Hematopoietic multipotent progenitor cell (in vitro differentiated cells): ENCODE measurements at places on chromosomes 7 and 10. TPM values are rescaled to one million over a fixed set of nuclear protein-coding genes. Genes with fewer than 3 reads are reported as not detected.
A peak's percentile ranks its signal among the peaks of the same experiment; 100 is the strongest.

AKR1C1 gene
- total RNA-seq = 6.7 TPM

MAD1L1 gene
- 57.9 TPM for total RNA-seq

MKX gene
- total RNA-seq = not detected

RSPH10B2 gene
- total RNA-seq = under 0.01 TPM

IKZF1 gene
- 183 TPM for total RNA-seq

TRUB1 gene
- total RNA-seq = 6.2 TPM

TEX36 gene
- total RNA-seq = not detected

ERVW-1 gene
- total RNA-seq = under 0.01 TPM

CRHR2 gene
- not detected for total RNA-seq

KAZALD1 gene
- 5.9 TPM for total RNA-seq

OR6B1 gene
- total RNA-seq = under 0.01 TPM

DNA sequence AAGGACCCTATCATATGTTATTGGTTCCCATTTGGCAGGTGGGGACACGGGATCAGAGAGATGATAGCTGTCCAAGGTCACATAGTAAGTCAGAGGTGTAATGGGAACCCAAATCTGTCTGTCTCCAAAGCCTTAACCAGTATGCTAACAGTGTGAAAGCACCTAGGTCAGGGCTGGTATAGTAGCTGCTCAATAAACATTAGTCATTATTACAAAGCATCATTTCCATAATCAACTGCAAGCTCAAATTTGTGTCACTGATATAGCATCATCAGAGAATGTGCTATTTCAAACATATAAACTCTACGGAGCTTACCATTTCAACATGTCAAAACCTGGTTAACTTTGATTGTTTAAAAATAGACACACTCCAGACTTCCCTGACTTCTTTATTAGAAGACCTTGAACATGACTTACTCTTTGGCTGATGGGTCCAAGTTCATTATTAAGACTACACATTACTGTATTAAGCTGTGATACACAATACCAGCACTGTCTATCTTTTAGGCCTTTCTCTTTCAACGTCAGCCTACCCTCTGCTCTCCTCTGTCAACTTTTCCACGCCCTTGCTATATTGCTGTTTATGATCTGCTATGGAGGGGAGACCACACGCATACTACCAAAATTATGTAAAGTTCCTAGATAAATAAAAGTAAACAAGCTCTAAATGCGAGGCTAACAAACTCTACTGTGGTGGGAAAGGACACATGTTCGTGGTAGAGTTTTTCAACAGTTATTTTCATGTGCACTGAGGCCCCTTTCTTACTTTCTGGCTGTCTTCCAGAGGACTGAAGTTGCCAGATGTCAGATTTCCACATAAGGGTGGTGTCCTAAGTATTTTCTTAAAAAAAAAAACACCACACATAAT is 33.6 kb downstream of the DNMBP start:
- no peak for DNase-seq

DNA sequence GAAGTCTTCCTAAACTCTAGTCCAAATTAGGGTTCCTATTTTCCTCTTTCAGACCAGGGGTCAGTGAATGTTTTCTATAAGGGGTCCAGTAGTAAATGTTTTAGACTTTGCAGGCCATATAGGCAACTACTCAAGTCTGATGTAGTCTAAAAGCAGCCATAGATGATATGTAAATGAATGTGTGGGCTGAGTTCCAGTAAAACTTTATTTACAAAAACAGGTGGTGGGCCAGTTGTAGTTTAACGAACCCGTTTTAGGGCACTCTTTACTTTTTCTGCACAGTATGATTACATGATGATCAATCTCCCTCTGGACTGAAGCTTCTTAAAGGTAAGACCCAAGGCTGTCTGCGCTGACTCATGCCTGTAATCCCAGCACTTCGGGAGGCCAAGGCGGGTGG is 243.6 kb downstream of the CAMK1D start:
- no peak for DNase-seq

GRCh38 chr10:61626209-61626608 is 36.5 kb upstream of the CABCOCO1 start:
- no peak for DNase-seq

DNA sequence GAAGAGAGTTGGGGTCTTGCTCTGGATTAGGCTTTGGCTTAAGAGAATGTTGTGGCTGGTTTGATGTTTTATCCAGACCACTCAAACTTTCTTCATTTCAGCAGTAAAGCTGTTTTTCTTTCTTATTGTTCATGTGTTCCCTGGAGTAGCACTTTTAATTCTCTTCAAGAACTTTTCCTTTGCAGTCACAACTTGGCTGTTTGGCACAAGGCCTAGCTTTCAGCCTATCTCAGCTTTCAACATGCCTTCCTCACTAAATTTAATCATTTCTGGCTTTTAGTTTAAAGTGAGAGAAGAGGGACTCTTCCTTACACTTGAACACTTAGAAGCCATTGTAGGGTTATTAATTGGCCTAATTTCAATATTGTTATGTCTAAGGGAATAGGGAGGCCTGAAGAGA is 18.1 kb downstream of the CCDC126 start:
- DNase-seq = no peak

DNA sequence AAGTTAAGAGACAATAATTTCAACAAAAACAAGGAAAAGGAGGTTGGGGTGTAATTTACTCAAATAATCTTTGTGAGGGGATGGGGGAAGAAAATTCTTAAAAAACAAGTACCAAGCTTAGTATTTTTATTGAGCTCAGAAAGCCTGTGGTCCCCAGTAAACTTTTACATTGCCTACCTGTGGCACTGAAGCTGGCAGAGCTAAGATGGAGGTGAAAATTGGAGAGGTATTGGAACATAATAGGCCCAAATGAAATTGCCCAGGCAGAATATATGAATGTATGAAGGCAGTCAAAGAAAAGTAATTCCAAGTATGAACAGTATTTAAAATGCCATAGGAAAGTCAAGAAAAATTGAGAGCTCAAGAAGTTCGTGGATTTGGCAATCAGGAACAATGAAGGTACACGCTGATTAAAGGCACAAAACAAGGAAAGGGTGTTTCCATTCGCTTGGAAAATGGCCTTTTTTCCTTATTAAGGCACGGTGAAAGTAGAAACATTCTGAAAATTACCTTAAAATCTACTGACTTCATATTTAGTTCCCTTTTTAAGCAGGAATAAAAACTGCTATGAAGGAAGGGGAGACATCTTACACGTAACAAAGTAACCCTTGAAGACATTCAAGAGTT is 3.4 kb upstream of the KMT2E start:
- no peak for DNase-seq

GRCh38 chr10:58241346-58241745 is 26.3 kb downstream of the IPMK start:
- no peak for DNase-seq

- DNase-seq = no peak
These were observed 187.9 kb downstream of the GATA3 start for GRCh38 chr10:8242295-8242872.

GRCh38 chr7:100171840-100172239 is 3.4 kb upstream of the GAL3ST4 start:
- no peak for DNase-seq

- DNase-seq = no peak
These were observed 13.5 kb upstream of the SCRN1 start for GRCh38 chr7:30003098-30003497.

DNA sequence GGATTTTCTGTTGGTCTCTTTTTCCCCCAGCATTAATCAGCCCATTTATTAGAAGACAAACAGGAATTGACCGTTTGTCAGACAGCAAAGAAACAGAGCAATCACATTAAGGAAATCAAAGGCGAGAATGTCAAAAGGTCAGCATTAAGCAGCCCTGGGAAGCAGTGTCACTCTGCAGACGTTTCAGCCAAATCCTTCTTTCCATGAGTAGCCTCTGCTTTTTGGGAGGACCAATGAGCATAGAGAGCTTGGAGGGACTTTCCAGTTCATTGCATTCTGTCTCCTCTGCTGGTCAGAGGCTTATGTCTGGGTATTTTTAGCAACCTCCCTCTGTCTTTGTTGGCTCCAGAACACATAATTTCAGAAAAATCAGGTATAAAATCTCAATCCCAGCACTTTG is 481.4 kb downstream of the GALNT17 start:
- no peak for DNase-seq

DNA sequence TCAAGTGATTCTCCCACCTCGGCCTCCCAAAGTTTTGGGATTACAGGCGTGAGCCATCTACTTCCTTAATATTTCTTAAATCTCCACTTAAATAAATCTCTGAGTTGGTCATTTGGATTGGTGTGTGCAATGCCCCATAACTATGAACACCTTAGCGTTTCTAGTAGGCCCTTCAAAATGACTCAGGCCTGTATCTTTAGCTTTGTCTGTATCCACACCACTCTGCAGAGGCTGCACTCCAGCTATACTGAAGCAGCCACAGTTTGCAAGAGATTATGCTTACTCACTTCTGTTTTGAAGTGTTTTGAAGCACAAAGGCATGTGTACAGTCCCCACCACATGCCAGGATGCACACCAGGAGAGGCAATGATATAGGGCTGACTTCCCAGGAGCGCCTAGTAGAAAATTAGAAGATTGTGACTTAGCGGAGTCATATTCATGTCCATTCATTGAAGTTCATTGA is 2.4 kb upstream of the ST7 start:
- no peak for DNase-seq

GRCh38 chr7:47452295-47452694 is 129.6 kb downstream of the TNS3 start:
- no peak for DNase-seq

DNA sequence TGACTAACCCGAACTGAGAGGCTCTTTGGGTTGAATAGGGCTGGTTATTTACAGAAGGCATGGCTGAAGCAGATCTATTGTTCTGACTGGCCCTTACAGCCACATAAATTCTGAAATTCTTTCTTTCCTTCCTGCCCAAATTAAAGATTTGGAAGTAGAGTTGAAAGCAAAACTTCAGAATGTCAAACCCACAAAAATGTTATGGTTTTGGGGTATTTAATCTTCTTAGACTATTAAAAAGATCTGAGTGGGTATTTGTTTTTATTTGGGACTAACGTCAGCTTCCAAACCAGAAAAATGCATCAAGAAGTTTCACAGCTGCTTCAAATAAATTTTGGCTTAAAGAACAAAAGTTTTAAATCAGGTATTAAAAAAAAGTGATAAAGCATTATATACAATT is 124.5 kb downstream of the AHR start:
- no peak for DNase-seq

- DNase-seq = no peak
These were observed 79.3 kb upstream of the SLC25A13 start for GRCh38 chr7:96401200-96401599.

DNA sequence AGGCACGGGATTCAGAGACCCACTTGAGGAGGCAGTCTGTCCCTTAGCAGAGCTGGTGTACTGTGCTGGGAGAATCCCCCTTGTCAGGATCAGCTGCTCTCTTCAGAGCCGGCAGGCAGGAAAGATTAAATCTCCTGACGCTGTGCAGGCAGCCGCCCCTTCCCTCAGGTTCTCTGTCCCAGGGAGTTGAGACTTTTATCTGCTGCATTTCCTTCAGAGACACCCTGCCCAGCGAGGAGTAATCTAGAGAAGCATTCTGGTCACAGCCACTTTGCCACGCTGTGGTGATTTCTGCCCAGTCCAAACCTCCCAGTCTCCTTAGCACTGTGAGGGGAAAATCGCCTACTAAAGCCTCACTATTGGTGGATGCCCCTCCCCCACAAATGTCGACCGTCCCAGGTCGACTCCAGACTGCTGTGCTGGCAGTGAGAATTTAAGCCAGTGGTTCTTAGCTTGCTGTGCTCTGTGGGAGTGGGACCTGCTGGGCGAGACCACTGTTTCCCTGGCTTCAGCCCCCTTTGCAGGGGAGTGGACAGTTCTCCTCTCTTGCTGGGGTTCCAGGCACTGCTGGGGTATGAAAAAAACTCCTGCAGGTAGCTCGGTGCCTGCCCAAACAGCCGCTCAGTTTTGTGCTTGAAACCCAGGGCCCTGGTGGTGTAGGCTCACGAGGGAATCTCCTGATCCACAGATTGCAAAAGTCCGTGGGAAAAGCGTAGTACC is 265.4 kb downstream of the ZWINT start:
- DNase-seq = no peak

GRCh38 chr10:97740613-97741012 is 3.7 kb downstream of the ZFYVE27 start:
- no peak for DNase-seq

GRCh38 chr10:3779158-3779741 is 5.8 kb downstream of the KLF6 start:
- no peak for DNase-seq

DNA sequence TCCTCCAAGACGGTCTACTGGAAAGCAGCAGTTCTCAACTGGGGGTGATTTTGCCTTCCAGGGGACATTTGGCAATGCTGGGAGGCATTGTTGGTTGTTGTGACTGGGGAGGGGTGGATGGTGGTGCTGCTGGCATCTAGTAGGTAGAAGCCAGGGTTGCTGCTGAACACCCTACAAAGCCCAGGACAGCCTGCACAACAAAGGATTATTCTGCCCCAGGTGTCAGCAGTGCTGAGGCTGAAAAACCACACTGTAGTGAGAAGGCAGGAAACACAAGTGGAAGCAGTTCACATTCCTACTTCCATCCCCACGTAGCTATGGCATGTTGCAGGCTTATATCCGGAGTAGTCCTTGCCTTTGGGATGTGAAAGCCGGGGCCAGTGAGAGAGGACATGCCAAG is 86.9 kb downstream of the AOAH start:
- DNase-seq = no peak

- no peak for DNase-seq
These were observed 1.0 kb downstream of the EIF3B start for GRCh38 chr7:2355705-2356008.

- no peak for DNase-seq
These were observed 48.4 kb upstream of the PODXL start for GRCh38 chr7:131604841-131605279.

- no peak for DNase-seq
These were observed 7.5 kb downstream of the RBAK start for GRCh38 chr7:5053175-5053574.

- DNase-seq = no peak
These were observed 42.4 kb downstream of the INSIG1 start for GRCh38 chr7:155340071-155340531.

GRCh38 chr10:21379143-21379542 is 146.3 kb downstream of the SKIDA1 start:
- DNase-seq = no peak

GRCh38 chr7:31948029-31948428 is 122.2 kb downstream of the PDE1C start:
- DNase-seq = no peak

DNA sequence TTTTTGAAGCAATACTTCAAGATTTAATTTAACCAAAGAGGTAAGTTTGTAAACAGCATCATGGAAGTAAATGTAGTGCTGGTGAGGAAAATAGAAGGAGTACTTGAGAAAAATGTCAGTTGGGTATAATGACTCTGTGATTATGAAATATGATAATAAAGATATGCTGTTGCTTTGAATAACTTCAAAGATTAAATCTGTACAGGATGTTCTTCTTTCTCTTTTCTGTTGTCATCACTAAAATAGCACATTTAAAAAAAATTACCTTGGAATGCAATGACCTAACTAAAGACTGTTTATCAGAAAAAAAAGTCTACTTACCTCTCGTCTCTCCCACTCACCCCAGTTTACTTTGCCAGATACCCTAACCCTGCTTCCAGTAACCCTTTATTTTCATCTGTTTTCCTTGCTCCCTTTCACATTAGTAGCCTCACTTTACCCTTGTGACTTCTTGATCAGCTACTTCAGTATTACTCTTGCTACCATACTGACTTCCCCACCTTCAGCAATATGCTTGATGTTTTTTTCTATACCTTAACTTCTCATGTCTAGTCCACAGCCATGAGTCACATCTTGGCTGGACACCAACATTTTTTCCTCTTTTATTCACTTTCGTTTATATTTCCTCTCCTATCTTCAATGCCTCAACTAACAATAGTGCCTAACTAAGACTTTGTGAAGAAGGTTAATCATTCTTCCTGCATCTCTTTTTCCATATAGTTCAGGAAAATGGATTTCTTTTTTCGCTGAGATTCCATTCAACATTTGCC is 29.7 kb upstream of the TAS2R16 start:
- no peak for DNase-seq

- peak; percentile 37 for DNase-seq
These were observed 811 bp downstream of the RGS10 start for GRCh38 chr10:119541459-119542356.
